ENCODE measurements at places on chromosomes 11 and 22.
A peak's percentile ranks its signal among the peaks of the same experiment; 100 is the strongest.

DNA sequence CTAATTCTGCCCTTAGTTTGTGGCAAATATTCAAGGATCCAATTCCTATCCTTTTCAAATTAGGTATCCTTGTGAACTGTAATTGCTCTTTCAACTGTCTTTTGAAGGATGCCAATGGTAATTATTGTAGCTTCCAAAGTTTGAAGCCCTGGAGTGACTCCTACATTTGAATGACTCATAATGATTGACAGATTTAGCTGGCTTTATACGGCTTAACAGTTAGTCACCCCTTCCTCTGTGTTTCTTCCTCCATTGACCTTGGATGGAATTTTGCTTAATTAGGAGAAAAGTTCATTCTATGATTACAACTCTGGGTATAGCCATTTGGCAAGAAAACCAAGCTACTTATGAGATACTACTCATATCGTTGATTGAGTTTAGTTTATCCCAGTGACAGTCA lies 639.3 kb upstream of the KIRREL3 start:
- DNase-seq = no peak

DNA sequence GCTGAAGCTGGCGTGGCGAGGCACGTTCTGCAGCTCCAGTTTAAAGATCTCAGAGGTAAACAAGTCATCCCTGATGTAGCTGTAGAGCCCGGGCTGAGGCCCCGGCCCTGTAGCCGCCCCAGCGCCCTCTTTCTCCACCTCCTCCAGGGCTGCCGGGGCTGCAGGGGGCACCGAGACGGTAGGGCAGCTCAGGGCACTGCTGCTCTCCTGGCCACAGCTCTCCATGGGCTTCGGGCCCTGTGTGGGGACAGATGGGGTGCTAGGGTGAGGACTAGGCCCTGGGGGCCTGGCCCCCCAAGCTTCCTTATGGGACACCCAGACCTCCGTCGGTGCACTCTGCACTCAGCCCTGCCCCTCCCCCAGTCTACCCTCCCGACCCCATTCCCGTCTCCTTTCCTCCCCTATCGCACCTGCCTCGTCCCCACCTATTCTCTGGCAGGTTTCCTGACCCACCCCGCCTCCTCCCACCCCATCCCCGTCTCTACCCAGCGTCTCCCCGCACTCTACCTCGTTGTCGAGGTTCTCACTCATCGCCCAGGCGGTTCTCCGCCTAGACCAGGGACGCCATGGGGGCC lies 559 bp downstream of the RANBP1 start:
- DNase-seq = no peak

- DNase-seq = peak; percentile 68
Measured at GRCh38 chr22:46122511-46122971, 27.8 kb upstream of the PPARA start.

- DNase-seq = peak; percentile 48
Measured at GRCh38 chr22:41966607-41967240, 2.5 kb upstream of the SEPTIN3 start.

GRCh38 chr11:14261066-14261465 lies 97.9 kb downstream of the RRAS2 start:
- no peak for DNase-seq

DNA sequence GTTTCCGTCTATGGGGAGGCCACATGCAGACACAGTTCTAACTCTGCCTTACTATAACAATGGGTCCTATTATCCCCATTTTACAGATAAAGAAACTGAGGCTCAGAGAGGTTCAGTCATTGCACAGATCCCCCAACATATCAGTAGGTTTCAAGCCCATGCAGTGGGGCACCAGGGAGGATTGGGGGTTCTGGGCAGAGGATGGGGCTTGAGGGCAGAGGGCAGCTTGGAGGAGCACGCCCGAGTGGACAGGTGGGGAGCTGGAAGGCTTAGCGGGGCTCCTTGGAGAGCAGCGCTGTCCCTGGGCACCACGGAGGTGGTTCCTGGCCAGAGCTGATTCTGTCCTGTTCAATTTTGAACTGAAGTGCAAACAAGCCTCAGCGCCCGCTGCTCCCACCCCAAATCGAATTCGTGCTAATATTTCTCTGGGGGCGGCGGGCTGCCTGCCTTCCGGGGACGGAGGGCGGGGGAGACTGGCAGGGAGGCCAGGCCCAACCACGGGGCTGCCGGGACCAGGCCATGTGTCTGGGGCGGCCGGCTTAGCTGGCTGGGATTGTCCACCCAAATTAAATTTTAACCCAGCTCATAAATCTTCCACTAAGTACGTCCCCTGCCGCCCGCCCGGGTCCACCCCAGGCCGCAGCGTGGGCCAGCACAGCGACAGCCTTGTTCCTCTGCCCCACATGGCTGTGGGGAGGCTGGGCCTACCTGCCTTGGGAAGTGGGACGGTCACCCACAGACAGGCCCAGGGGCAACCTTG lies 49.4 kb downstream of the FLRT1 start:
- no peak for DNase-seq

- no peak for DNase-seq
Measured at GRCh38 chr22:40196628-40197360, 19.1 kb downstream of the TNRC6B start.

GRCh38 chr11:89203814-89204213 lies 26.1 kb downstream of the TYR start:
- no peak for DNase-seq

Data from CD4-positive, alpha-beta T cell treated with Interleukin-6 at 100 ng/mL for 8 hours (primary cell).